Muscle of arm (tissue), 14 donors: ENCODE measurements at places on chromosomes 4 and X. TPM values are rescaled to one million over a fixed set of nuclear protein-coding genes. Genes with fewer than 3 reads are reported as not detected.

DNA sequence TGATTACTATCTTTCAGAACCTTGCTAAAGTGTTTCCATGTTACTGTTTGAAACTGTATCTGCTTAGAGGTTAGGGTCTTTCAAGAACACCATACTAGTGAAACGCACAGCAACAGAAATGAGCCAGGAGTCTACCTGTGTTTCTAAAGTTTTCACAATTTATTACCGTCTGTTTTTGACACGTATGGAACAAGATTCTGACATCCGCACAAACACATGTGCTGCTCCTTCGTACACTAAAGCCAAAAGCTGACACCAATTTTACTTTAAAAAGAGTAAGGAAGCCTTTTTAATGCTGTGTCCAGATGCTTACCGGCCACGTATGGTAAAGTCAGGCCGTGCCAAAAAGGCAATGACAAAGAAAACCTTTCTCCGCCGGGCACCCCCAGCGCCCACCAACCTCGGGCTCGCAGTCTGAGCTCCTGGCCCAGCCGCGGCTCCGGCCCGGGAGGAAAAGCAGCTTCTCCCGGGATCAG lies 532 bp downstream of the RPS4X start:
- DNase-seq: no peak

- no peak for DNase-seq
These were observed 29.2 kb downstream of the HTT-AS start for GRCh38 chr4:3044870-3045819.

DNA sequence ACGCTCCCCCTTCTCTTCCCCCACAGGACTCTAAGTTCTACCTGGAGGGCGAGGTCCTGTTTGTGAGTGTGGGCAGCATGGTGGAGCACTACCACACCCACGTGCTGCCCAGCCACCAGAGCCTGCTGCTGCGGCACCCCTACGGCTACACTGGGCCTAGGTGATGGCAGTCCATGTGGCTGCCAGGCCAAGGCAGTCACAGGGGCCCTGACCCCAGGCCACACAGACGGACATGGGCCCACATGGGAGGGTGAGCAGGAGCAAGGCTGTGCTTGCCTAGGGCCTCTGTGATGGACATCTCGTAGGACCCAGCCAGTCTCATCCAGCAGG lies 10.0 kb upstream of the ADD1 start:
- DNase-seq: no peak

DNA sequence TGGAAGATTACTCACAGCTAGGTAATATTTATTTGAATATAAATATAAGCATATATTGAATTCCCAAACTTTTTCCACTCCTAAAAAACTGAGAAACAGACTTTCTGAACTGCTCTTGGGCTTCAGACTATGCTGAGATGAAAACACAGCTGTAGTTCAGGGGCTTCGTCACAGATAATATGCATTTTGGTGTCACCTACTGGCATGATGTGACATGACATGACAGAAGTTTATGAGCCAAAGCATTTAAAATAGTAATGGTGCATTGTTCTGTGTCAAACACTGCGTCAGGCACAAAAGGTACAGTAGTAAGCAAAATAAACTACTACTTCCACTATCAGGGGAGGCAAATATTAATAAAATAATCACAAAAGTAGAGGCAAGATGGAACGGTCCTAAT lies 171.3 kb downstream of the BTC start:
- DNase-seq: no peak

CCKAR gene
- not detected for polyA plus RNA-seq

MAGEB1 gene
- not detected for polyA plus RNA-seq

PTTG2 gene
- not detected for polyA plus RNA-seq

- DNase-seq: no peak
These were observed 1012.7 kb upstream of the ADGRL3 start for GRCh38 chr4:60187428-60187827.

GRCh38 chr4:174314770-174315169 lies 31.1 kb downstream of the CEP44 start:
- DNase-seq: no peak
